ENCODE measurements at places on chromosomes 3 and 15. TPM values are rescaled to one million over a fixed set of nuclear protein-coding genes. Genes with fewer than 3 reads are reported as not detected.

Gene GP5
- under 0.01 TPM for total RNA-seq

Gene ATP13A5
- total RNA-seq: not detected

Gene FBXL22
- 0.22 TPM for total RNA-seq

Gene C3orf85
- total RNA-seq: not detected

Gene GUCA1C
- total RNA-seq: not detected

Gene GABRR3
- total RNA-seq: not detected

Gene FBXW12
- total RNA-seq: not detected

Gene TMEM40
- not detected for total RNA-seq

Gene OR5K2
- not detected for total RNA-seq

Gene PRRT3
- 1.3 TPM for total RNA-seq

Gene CPNE4
- not detected for total RNA-seq

Gene SPATA12
- 0.11 TPM for total RNA-seq

Gene CAMK2N2
- total RNA-seq: 0.25 TPM

Gene LEKR1
- total RNA-seq: 1.3 TPM

Gene SHF
- total RNA-seq: 2.5 TPM

Gene SLC12A8
- total RNA-seq: 6.9 TPM

Gene DAZL
- not detected for total RNA-seq

Gene SLC28A1
- total RNA-seq: 0.12 TPM

Gene FSTL1
- total RNA-seq: 921 TPM

Gene CCR8
- total RNA-seq: not detected

Gene CHST13
- total RNA-seq: not detected

Gene TRIM71
- not detected for total RNA-seq

Gene PKM
- total RNA-seq: 1,950 TPM

Gene ZNF80
- total RNA-seq: not detected

Gene MCCC1
- 23.5 TPM for total RNA-seq

Gene TRPM1
- total RNA-seq: not detected

All from uterine smooth muscle cell (primary cell).